ENCODE measurements at places on chromosomes 6 and 20.

DNA sequence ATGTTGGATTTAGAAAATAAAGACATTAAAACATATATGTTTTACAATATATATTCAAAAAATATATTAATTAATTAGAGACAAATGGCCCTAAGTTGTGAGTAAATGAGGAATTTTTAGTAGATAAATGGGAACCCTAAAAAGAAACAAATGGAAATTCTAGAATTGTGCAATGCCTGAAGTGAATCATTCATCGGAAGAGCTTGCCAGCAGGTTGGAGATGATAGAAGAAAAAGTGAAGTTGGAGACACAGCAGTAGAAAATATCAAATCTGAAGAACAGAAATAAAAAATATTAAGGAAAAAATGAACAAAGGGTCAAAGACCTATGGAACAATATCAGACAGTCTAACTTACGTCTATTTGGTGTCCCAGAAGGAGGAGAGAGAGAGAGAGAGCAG, 109.4 kb upstream of the NEDD9 start:
- no peak for DNase-seq

GRCh38 chr6:20180935-20181334, 31.3 kb downstream of the MBOAT1 start:
- no peak for DNase-seq

- no peak for DNase-seq
These were observed 57.7 kb downstream of the PPP1R16B start for GRCh38 chr20:38863024-38863851.

GRCh38 chr6:38064431-38064830, 244.9 kb downstream of the ZFAND3 start:
- DNase-seq, result no peak

DNA sequence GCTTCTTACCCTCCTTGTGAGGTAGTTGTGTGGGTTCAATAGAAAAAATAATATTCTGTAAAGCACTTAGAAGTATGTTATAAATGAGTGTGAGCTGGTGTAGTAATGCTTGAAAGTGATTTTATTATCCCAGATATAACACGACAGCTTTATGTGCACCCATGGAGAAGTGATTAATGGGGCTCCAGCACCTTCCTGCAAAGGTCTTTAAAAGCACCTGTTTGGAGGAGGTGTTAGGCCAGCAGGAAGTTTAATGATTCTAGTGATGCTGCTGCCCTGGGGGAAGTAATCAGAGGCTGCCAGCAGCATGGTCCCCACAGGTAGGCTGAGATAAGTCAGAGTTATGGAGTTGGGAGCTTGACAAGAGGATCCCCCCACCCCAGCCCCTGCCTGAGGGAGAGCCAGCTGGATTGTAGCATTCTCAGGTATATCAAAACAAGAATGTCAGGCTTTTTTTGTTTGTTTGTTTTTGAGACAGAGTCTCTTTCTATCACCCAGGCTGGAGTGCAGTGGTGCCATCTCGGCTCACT, 166.3 kb downstream of the PHACTR1 start:
- no peak for DNase-seq

- no peak for DNase-seq
These were observed 592 bp downstream of the CUTA start for GRCh38 chr6:33417128-33417902.

DNA sequence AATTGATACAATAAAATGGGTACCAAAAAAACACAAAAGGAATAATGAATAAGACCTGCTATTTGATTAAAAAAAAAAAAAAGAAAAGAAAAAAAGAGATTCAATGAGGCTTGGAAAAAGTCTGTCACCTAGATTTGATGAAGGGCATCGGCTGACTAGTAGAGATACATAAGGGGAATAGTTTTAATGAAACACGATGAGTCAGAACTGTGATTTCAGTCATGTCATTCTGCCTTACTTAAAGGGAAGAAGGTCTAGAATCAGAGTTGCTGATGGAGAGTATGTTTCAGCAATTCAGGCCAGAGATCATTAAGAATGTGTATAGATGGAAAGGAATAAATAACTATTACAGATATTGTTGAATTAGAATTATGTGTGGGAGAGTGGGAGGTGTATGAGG, 565.9 kb upstream of the RNF217 start:
- no peak for DNase-seq

GRCh38 chr6:109174916-109175315, 79.6 kb downstream of the CEP57L1 start:
- no peak for DNase-seq
